ENCODE measurements at places on chromosomes 7 and 10.

- no peak for DNase-seq
Measured at GRCh38 chr10:67657775-67658174, 38.2 kb downstream of the CTNNA3 start.

DNA sequence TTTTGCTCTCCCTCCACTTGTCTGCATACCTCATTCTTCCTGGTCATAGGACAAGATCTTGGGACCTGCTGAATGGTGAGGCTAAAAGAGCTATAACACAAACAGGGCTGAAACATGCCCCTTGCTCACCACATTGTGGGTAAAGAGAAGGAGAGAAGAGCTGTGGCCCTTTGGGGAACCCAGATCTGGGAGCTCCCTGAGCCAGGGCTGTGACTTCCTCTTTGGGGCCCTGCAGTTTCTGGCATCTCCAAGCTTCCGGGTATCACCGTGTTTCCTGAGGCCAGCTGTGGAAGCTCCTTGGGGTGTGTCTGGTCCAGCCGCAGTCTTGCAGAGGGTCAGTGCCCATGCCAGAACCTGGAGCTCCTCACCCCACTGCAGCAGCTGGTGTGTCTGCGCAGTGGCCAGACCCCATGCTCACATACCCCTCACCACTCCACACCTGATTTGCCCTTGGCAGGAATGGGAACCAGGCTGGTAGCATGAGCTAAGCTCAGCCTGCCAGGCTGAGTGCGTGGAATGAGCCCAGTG is 34.0 kb downstream of the DKK1 start:
- DNase-seq = no peak

DNA sequence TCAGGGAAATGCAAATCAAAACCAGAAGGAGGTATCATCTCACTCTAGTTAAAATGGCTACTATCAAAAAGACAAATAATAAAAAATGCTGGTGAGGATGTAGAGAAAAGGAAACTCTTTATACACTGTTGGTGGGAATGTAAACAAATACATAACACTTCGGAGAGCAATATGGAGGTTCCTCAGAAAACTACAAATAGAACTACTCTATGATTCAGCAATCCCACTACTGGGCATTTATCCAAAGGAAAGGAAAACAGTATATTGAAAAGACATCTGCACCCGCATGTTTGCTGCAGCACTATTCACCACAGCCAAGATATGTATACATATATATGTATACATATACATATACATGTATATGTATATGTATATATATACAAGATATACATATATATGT is 94.2 kb downstream of the C10orf90 start:
- DNase-seq = no peak

GRCh38 chr10:19576576-19576975 is 239.7 kb upstream of the PLXDC2 start:
- DNase-seq = no peak

DNA sequence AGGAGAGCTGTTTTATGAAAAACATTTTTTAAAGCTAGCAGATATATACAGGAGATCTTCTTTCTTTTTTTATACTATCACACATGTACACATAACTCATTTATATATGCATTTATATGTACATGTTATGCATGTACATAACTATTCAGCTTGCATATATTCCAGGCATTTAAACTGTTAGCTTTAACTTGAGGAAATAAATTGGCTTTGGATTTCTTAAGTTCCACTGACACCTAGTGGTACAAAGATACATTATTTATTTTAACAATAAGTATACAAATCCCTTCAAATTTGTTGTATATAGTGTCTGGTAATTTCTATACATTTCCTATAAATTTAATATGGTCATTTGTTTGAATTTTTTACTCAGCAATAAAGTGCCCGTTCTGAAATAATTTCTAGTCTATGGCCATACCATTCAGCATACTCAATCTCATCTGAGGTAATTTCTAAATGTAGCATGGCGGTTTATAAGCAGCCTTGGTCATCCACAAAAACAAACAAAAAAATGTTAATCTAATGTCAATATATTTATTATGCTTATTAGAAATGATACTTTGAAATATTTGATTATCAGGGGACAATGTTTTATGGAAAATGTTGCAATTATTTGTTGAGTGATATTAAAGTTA is 11.6 kb downstream of the ZDHHC6 start:
- DNase-seq = no peak

GRCh38 chr10:114353383-114353782 is 50.9 kb downstream of the AFAP1L2 start:
- no peak for DNase-seq

DNA sequence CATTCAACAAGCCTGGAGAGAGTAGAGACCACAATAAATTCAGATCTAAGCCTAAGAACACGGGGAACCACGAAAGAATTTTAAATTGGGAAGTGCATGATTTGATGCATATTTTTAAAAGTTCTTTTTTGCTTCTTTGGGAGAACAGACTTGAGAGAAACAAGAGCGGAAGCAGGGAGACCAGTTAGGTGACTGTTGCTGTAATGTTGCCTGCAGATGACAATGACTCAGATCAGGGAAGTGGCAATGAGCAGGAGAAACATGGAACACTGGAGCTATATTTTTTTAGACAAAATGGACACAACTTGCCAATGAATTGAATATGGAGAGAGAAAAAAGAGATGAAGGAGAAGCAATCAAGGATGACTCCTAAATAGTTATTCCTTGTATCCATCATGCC is 125.1 kb downstream of the RAPGEF5 start:
- DNase-seq = no peak

DNA sequence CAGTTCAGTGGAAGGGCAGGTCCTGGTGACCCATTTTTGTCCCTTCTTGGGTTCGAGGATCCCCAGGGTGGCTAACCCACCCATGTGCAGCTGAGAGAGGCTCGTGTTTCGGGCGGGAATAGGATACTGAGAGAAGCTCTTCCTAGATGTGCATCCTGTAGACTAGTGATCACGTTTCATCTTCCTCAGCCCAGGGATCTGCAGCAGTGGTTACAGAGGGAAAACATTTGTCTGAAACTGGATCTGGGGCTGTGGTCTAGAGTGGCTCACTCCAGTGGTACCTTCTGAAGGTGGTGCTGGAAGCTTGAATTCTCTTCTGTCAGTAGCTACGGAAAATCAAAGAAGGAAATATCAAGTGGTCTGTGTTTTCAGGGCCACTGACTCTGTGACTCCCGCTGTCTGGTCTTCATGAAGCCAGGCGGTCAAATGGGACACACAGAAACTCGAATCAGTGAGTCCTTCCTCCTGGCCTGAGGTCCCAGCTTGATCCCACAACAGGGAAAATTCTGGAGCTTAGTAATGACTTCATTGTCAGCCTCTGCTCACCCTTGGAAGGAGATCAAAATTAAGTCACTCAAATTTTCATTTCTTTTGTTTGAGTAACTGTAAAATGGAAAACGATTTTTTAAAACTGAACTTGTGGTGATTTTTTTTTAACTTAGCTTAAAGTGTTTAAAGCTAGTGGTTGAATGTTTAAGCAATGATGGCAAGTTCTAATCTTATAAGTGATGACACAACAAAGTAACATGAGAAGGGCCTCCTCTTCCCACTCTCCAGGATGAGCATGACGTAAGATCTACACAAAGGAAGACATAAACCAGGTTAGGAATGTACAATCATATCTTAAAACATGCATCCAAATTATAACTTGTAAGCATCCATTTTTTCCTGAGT is 469.3 kb upstream of the KLF6 start:
- no peak for DNase-seq

GRCh38 chr7:21076054-21076453 is 289.4 kb upstream of the SP8 start:
- DNase-seq = no peak

- no peak for DNase-seq
Measured at GRCh38 chr10:28468707-28469483, 64.0 kb upstream of the WAC start.

GRCh38 chr10:5902511-5903274 is 12.7 kb downstream of the FBH1 start:
- no peak for DNase-seq

- DNase-seq = no peak
Measured at GRCh38 chr7:23691320-23691719, 11.3 kb downstream of the FAM221A start.

- no peak for DNase-seq
Measured at GRCh38 chr7:111113263-111114017, 22.5 kb downstream of the LRRN3 start.

- peak; percentile 78 for DNase-seq
Measured at GRCh38 chr10:133307776-133308420, 774 bp downstream of the TUBGCP2 start.

GRCh38 chr10:6912021-6912420 is 331.9 kb upstream of the PRKCQ start:
- no peak for DNase-seq

- DNase-seq = no peak
Measured at GRCh38 chr7:129535896-129536295, 33.6 kb downstream of the SMKR1 start.

DNA sequence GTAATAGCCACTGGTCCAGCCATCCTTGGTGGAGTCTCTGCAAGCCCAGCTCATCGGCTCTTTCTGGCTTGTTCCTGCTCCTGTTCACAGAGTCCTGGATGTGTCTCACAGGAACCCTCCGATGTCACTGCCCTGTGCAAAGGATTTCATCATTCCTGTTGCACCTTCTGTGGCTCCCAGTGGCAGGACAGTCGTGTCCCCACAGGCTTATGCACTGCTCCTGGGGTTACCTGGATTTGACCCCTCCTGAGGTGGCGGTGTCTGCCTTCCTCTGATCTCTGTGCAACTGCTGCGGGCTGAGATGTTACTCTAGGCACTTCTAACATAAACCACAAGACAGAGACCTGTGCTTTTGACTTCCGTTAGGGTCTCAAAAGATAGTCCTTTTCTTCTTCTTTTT is 30.6 kb downstream of the APBB1IP start:
- DNase-seq = no peak

- no peak for DNase-seq
Measured at GRCh38 chr10:17548162-17548561, 69.0 kb downstream of the HACD1 start.

GRCh38 chr10:24493165-24493564 is 230.5 kb downstream of the ARHGAP21 start:
- DNase-seq = no peak

DNA sequence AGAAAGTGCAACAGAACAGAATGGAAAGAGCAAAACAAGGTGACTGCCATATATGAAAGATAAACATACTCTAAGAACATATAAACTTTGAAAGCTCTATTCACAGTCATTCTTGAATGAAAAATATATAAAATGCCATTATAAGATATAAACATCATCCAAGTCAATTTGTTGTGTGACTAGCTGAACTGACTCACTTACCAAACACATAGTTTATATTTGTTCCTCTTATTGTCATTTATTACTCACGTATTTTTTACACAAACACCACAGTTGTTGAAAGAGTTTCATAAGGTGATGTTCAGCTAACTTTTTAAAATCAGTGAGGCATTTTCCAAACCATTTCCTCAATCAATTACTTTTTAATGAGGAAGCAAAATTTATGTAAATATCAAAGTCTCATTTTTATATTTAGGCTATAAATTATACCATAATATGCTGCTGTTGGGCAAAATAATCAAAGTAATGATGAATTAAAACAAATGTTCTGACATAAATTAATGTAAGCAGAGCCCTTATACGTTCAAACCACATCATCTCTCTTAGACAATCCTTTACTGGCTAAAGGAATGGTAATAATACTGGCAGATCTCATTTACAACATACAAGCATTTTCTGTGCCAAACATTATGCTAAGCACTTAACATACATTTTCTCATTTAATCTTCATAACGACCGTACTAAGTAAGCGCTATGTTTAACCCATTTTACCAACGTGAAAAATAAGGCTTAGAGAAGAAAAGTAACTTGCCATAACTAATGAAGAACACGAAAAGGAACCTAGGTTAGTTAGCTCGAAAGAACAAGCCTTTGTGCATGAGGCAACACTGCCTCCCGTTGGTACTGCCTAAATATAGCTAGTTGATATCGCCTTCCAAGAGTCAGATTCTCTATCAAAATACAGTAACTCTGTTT is 7.3 kb downstream of the LRRN3 start:
- DNase-seq = no peak

DNA sequence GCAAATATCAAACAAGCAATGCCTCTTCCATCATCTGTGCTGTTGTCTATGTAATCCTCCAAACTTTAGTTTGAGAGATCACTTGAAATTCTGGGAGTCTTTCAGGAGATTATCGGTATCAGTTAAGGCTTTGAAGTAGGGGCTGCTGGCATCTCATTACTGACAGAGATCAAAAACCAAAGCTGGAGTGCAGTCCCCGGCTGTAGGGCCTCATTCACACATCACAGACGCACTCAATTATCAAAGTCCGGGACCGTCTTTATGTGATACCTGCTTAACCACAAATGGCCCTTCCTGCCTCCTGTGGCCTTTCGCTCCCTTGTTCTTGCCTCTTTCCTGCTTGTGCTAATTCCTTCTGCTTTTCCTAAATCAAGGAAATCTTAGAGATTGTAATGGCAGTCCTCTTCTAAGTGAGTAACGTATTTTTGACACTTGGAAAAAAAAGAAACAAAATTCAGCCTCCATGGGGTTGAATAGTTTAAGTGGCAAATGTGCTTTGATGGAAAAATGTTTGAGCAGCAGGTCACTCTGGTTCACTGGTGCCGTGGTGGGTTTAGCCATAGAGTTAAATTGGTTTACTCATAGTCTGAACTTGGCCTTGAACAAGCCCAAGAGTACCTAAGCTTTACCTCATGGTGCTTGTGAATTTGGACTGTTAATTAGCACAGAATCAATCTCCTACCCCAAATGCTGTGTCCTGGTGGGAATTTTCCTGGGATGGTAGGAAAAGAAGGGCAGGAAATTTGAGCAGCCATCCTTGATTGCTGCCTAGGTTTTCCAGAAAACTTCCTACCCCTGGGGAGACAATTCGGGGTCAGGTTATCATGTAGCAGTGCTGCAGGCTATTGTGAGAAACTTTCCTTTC is 178.9 kb upstream of the LYZL1 start:
- no peak for DNase-seq

- DNase-seq = no peak
Measured at GRCh38 chr7:26617066-26617465, 247.3 kb downstream of the SKAP2 start.

- DNase-seq = no peak
Measured at GRCh38 chr10:98915911-98916310, 319.7 kb downstream of the HPSE2 start.

- DNase-seq = no peak
Measured at GRCh38 chr7:6622134-6622710, 6.8 kb downstream of the ZNF853 start.

- no peak for DNase-seq
Measured at GRCh38 chr10:117134056-117134305, 4.1 kb downstream of the VAX1 start.

DNA sequence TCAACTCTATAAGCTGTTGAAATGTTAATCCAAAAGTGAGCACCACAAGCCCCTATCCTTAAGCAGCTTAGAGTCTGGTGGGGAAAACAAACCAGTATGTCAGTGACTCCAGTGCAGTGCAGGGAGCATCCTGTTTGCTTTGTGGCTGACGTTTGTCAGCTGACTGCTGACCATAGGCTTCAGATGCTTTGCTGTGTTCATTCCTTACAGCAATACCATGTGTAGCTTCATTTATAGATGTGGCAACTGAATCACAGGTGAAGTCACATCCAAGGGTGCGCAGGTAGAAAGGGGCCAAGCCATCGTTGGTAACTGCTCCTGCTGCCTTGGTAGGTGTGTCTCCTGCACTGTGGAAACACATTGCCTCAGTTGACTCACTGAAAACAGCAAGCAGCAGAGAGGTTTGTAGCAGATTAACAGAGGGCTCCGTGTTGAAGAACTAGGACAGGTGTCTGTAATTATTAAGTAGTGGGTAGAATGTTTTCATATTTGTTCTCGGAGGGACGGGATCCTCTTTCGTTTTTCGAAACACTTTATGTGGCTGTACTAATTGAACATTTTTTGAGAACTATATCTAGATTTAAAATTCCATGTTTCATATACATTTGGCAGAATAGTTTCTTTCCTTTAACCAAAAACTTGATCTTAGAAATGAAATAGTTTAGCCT is 2.0 kb downstream of the INSIG1 start:
- DNase-seq = peak; percentile 28

Data from T-helper 2 cell treated with Interferon-gamma antibody and Interleukin-4, amounts not matched to agents 5 μg/mL and 100 μg/mL, for 36 hours (primary cell).